Heart right ventricle (tissue), 16 donors: ENCODE measurements at places on chromosomes 7 and 10. TPM values are rescaled to one million over a fixed set of nuclear protein-coding genes. Genes with fewer than 3 reads are reported as not detected.

Gene PLEKHA1
- 72.9 TPM for total RNA-seq

Gene PLEKHS1
- not detected for total RNA-seq

Gene AOC1
- total RNA-seq, result not detected

Gene SNX13
- 44.0 TPM for total RNA-seq

Gene HOXA6
- total RNA-seq, result not detected

Gene PHTF2
- total RNA-seq, result 25.6 TPM

Gene INMT
- total RNA-seq, result 26.1 TPM

Gene SH2D4B
- not detected for total RNA-seq

Gene NCOA4
- 251 TPM for total RNA-seq

Gene PNLIPRP3
- not detected for total RNA-seq

Gene TMEM139
- total RNA-seq, result 11.5 TPM

Gene NPY4R
- not detected for total RNA-seq

Gene PPP1R17
- total RNA-seq, result not detected

Gene SAMD9
- total RNA-seq, result 4.1 TPM

DNA sequence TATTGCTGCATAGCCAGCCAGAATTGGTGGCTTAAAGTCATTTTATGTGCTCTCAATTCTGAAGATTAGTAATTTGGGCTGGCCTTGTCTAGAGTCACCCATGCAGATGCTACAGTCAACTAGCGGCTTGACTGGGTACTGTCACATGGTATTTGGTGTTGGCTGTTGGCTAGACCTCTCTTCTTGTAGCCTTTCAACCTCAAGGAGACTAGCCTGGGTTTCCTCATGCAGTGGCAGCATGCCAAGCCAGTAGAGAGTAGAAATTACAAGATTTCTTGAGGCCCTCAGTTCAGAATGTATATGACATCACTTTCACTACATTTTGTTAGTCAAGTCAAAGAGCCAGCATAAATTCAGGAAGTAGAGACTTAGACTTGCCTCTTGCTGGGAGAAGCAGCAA lies 3.7 kb upstream of the ZNF800 start:
- DNase-seq, result no peak

DNA sequence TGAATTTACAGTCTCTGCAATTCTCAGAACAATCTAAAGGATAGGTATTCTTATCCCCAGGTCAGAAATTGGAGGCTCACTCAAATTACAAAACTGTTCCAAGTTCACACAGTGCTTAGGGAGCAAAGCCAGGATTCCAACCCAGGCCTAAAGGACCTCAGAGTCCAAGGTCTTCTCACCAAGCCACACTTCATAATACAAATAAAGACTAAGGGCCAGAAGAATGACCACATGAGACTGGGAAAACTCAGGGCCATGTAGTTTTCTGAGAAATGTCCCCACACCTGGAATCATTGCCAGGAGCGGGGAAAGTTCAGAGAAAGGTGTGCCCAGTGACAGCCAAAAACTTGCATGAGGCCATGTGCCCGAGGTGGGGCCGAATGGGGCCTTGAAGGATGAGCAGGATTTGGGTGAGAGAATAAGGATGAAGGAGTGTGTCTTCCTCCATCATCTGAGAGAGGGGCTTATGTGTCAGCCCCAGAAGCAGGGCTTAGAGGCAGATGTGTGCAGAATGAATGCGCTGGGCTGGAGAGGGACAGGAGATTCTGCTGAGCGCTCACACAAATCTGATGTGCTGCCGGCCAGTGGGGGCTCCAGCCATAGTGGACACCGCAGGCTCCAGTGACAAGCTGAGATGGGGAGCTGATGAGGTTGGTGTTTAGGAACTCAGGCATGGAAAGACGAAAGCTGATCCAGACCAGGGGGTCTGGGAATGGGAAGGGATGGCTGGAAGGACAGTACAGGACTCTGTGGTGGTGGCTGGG lies 35.9 kb downstream of the BLNK start:
- DNase-seq, result no peak

DNA sequence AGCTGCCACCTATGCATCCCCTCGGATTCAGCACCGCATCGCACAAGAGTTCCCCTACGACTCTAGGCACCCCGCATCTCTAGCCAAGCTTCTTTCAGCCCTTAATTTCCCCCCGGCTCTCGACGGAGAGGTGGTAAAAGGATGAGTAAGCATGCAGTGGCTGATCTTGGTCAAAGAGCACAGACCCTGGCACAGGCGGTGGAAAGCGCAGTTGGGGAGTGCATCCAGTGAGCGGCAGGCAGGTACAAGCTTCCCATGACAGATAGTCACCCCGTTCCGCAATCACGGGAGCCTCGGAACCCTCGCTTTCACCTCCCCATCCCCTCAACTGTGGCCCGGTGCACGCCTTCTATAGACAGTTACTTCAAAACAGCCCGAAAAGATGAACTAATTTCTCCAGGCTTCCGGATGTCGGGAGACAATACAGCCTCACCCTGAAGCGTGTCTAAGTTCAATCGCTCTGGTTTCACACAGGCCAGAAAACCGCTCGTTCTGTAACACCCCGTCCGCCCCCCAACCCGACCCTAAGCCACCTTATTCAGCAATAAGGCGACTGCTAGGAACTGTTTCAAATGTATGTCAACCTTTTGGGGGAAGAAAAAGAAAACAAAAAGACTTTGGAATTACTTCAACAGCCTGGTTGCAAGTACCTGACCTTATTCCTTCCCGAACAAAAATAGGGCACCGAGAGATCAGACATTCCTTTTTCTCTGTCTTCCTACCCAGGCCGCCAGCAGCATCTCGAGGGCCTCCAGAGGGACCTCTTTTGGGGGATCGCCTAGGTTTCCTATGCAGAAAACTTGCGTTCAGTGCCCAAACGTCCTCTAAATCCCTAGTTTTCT lies 1.4 kb downstream of the RHEB start:
- DNase-seq, result peak; percentile 37

GRCh38 chr10:58016614-58017013 lies 251.1 kb downstream of the IPMK start:
- DNase-seq, result no peak

DNA sequence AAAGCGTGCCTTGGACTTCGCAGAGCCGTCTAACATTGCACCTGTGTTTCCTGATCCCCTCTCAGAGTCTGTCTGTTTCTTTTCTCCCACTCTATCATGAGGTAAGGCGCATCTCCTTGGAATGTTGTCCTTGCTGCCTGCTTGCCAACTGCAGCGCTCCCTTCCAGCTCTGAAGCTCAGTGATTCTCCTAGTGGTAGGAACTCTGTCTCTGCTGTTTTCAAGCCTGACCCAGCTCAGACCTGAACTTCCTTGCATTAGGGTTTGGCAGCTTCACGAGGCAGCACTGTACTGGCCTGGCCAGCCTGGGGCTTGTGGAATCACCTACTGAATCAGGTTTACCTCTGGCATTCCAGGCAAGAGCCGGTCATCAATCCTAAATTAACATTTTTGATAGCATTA lies 123.9 kb downstream of the CREB5 start:
- no peak for DNase-seq

- no peak for DNase-seq
Observed at GRCh38 chr7:156998988-156999957, 11.2 kb downstream of the MNX1 start.

- DNase-seq, result no peak
Observed at GRCh38 chr7:26112203-26112740, 39.7 kb upstream of the NFE2L3 start.

- DNase-seq, result no peak
Observed at GRCh38 chr7:516606-517456, 2.8 kb downstream of the PDGFA start.

DNA sequence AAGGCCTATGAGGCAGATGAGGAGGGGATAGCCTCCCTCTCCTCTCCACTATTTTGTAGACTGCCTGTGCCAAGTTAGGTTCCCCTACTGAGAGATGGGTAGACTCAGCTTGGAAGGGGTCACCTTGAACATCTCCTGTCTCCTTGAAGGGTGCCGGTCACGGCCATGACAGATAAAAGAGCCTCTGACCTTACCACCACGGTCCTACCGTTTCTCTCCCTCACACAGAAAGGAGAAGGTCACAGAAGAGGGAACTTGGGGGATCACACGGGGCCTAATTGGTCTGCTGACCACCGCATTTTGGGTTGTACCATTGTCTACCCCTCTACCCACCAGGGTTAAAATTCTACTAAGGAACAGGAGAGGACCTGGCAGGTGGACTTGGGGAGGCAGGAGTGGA lies 17.0 kb downstream of the PRSS2 start:
- no peak for DNase-seq

DNA sequence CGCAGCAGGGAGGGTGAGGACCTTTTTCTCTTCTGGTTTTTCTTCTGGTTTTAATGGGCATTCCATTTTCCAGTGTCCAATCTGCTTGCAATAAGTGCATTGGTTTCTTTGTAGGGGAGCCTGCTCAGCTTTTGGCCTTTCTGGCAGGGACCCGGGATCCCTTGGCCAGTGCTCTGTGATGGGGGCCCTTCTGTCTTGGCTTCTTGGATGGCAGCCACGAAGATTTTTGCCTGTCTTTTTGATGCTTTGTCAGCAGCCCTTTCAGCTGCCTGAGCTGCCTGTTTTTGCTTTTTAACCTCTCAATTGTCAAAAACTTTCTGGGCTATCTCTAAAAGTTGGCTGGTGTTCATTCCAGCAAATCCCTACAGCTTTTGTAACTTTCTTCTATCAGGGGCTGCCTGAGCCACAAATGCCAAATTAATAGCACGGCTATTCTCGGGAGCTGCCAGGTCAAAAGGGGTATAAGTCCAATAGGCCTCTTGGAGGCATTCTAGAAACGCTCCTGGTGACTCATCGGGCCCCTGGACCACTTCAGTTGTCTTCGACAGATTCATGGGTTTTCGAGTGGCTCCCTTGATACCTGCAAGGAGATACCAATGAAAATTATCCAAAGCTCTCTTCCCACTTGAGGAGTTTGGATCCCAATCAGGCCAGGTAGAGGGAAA lies 179.9 kb upstream of the MBL2 start:
- no peak for DNase-seq

- no peak for DNase-seq
Observed at GRCh38 chr7:69822386-69822785, 224.1 kb downstream of the AUTS2 start.

DNA sequence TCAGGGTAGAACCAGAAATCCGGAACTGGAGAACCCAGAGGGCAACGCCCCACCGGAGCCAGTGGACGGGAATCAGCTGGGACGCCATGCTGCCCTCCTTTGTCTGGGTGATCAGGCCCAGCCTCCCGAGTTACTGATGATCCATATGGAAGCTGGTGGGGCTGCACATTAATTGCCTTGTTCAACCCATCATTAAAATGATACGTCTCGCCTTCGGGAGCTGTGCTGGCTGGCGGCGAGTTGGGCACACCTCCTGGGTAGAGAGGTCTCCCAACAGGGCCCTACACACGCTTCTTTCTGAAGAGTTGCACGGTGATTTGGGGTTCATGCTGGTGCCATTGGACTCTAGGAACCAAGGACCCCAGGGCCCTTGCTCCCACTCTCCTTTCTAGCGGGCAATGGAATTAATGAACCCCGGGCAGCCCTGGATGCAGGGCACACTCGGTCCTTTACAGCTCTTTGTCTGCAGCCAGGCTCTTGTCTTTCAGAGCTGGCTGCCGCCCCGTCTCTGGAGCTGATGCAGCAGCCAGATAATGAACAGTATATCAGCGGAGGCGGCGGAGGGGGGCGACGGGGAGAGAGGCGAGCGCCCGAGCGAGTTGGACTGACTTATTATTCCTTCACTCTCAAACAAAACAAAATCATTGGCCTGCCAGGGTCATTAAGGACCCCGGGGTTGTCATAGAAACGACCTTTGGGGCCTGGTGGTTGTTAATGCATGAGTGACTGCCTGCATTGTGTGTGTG lies 412.2 kb upstream of the ZMIZ1 start:
- peak; percentile 23 for DNase-seq

GRCh38 chr10:75776738-75777504 lies 345.5 kb downstream of the LRMDA start:
- no peak for DNase-seq

GRCh38 chr7:43785420-43785819 lies 26.9 kb downstream of the BLVRA start:
- no peak for DNase-seq

GRCh38 chr7:39271402-39271801 lies 293.7 kb downstream of the POU6F2 start:
- peak; percentile 17 for DNase-seq

DNA sequence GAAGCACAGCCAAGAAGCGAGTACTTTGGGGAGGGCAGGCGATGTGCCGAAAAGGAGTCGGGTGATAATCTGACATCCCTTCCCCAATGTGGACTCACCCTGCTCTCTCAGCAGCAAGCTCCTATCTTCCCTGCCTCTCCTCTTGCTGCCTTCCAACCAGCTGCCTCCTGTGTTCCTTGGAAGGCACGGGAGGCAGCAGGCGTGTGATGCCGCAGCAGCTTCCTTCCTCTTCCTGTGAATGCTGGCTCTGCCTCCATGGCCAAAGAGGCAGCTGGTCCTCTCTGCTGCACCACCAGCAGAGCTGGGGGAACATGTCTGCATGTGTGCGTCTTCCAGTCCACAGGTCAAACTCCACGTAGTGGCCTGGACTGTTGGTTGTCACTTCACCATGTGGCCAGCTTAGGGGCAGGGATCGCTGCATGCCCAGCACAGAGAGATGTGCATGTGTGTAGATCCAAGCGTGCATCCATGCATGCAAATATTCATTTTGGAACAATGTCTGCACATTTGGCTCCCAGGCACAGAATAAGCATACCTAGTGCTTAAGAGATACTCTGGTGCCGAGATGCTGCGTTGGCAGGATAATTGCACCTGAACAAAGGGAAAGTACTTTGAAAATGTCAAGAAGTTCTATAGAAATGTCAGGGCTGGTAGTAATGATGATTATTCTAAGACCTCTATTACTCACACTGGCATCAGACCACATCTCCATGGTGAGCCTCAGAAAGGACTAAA lies 499.8 kb downstream of the PLXNA4 start:
- no peak for DNase-seq

GRCh38 chr10:62907470-62908212 lies 91.5 kb upstream of the EGR2 start:
- DNase-seq, result no peak

- DNase-seq, result no peak
Observed at GRCh38 chr10:116719804-116720203, 22.6 kb downstream of the HSPA12A start.

GRCh38 chr10:128727114-128727513 lies 600.9 kb upstream of the MKI67 start:
- no peak for DNase-seq

DNA sequence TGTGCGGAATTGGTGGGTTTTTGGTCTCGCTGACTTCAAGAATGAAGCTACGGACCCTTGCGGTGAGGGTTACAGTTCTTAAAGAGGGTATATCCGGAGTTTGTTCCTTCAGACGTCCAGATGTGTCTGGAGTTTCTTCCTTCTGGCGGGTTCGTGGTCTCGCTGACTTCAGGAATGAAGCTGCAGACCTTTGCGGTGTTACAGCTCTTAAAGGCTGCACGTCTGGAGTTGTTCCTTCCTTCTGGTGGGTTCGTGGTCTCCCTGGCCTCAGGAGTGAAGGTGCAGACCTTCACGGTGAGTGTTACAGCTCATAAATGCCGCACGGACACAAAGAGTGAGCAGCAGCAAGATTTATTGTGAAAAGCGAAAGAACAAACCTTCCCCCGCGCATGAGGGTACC lies 670.7 kb downstream of the CNTNAP2 start:
- DNase-seq, result no peak

GRCh38 chr10:47207894-47208469 lies 92.0 kb upstream of the GDF10 start:
- DNase-seq, result no peak

GRCh38 chr7:104951546-104951945 lies 62.5 kb upstream of the KMT2E start:
- peak; percentile 33 for DNase-seq

- no peak for DNase-seq
Observed at GRCh38 chr7:98097042-98097645, 9.5 kb upstream of the LMTK2 start.

- no peak for DNase-seq
Observed at GRCh38 chr7:33278095-33278494, 148.7 kb downstream of the BBS9 start.
